GM04504 (cell line): ENCODE measurements at places on chromosomes 3 and 15.

GRCh38 chr3:172680684-172681083 lies 30.2 kb downstream of the NCEH1 start:
- peak; percentile 72 for DNase-seq

GRCh38 chr3:157588386-157589060 lies 85.3 kb upstream of the VEPH1 start:
- no peak for DNase-seq

DNA sequence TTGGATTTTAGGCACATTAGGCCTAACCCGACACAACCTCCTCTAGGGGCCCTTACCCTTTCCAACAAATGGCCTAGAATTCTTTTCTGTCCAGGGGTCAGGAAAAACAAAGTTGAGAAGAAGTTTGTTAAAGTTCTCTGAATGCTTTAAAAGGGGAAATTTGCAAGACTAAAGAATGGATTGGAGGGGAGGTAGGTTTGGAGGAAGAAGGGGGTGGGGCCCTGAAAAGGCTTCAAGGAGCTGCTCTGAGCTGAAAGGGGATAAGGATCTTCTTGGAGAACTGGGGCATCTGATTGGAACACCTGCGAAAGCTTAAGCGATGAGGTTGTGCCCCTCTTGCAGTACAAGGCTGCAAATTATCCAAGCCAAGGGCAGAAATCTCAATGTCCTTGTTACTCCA lies 3.9 kb upstream of the SENP2 start:
- no peak for DNase-seq

DNA sequence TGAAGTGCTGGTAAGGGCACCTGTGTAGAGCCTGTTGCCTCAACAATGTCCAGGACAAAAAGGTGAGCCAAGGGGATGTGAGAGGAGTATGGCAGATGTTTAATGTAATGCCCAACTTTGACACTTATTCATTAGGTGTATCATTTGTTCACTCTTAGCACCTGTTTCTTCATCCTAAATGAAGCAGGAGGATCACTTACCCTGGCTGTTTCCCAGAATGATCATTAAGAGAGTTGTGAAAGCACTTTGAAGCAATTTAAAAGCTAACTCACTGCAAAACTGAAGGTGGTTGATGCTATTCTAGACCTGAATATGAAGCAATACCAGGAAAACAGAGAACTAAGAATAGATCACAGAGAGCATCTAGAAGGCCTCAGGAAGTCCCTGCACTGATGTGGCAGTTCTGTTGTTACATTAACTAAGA lies 3.4 kb upstream of the HHLA2 start:
- no peak for DNase-seq

DNA sequence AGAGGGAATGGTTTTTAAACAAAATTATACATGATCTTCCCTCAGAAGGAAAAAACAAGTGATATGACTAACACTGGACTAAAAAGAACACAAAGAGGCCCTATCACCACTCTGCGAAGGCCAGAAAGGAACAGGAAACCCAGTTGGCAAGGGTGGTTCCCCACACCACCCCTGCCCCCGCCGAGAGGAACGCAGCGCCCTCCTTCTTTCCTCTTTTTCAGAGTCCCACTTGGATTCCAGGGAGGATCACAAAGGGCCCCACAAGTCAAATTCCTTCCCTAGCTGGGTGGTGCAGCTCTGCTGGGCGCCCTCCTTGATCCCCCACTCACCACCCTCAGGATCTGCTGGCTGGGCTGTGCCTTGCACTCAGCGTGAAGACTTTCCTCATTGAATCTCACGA lies 29.8 kb downstream of the PLA1A start:
- DNase-seq, result no peak

DNA sequence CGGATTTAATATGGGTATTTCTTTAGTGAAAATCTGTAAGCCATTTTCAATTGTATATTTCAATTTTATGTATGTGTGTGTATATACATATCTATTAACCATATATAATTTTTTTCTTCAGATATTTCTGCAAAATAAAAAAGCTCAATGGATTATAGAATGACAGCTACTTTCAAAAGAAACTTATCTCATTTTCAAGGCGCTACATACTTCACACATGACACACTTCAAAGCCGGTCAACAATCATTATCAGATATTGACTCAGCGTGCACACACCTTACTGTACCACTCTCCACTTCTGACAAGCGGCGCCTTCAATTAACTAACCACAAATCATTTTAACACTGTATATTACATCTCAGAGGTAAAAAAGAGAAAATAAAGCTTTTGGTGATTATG lies 39.6 kb downstream of the ATP13A3 start:
- DNase-seq, result no peak

DNA sequence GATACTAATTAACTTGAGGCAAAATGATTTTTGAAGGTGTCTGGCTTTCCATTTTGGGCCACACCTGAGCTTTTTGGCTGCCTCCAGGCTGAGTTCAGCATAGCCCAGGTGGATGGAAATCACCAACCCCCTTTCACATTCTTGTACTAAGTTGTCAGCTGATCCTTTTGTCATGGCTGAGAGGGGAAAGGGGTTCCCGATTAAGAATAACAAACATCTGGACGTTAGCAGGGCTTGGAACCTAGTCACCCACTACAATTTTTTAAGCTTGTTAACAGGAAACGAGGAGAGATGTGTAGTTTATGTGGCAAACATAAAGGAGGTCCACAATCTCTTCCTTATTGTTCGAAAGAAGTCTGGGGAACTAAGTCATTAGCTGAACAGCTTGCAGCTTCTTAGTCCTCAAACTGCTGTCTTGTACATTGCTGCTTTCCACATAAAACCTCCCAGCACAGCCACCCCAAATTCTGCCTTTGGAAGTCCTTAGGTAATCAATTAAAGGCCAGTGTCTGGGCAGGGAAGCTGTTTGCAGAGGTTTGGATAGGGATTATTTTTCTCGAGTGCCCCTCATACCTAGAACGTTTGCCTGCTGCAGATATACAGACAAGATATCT lies 5.0 kb downstream of the NR2F2 start:
- no peak for DNase-seq

- DNase-seq, result no peak
These were observed 7.9 kb upstream of the CAMK1 start for GRCh38 chr3:9777694-9778021.

DNA sequence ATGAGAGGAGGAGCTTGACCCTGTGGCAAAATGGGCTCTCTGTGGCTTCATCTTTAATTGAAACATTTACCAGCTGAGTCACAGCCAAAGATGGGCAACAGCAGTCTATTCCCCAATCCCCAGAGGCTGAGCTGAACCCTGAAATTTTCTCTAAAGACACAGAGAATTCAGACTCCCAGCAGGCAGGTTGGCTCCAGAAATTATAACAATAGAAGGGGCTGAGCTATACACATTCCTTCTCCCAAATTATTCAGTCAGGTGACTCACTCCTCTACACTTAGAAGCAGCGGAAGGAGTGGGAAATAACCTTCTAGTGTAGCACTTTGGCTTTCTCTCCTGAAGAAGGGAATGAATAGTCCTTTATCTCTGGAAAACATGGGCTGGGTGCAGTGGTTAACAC lies 264.3 kb upstream of the ARHGEF26 start:
- no peak for DNase-seq

DNA sequence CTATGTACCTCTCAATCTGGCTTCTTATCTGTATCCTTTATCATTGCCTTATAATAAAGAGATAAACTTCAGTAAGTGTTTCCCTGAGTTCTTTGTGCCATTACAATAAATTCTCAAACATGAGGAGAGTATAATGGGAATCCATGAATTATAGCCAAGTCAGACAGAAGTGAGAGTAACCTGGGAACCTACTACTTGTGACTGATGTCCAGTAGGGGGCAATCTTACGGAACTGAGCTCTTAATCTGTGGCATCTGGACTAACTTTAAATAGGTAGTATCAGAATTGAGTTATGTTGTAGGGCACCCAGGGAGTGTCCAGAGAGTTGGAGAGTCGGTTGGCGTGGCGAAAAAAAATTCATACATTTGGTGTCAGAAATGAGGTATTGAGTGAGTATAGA lies 542.6 kb downstream of the ZBBX start:
- DNase-seq, result no peak

- DNase-seq, result no peak
These were observed 29.5 kb upstream of the SEC13 start for GRCh38 chr3:10350324-10350985.
